Adipose tissue (tissue), 3 donors: ENCODE measurements at places on chromosomes 6 and 20. TPM values are rescaled to one million over a fixed set of nuclear protein-coding genes. Genes with fewer than 3 reads are reported as not detected.

MCCD1 gene
- not detected for polyA plus RNA-seq

EPPIN gene
- polyA plus RNA-seq, result not detected

HSD17B8 gene
- polyA plus RNA-seq, result 14.4 TPM

SYNGAP1 gene
- 16.1 TPM for polyA plus RNA-seq

LPA gene
- 0.10 TPM for polyA plus RNA-seq

CFAP206 gene
- polyA plus RNA-seq, result 0.07 TPM

FAM83C gene
- polyA plus RNA-seq, result not detected

TREM1 gene
- 0.22 TPM for polyA plus RNA-seq

TENT5A gene
- polyA plus RNA-seq, result 14.4 TPM

NUS1 gene
- 11.8 TPM for polyA plus RNA-seq

GSTA4 gene
- polyA plus RNA-seq, result 45.1 TPM

CTAGE9 gene
- polyA plus RNA-seq, result 0.02 TPM

RCAN2 gene
- 1.9 TPM for polyA plus RNA-seq

MLN gene
- not detected for polyA plus RNA-seq

APOM gene
- 3.6 TPM for polyA plus RNA-seq
